ENCODE measurements at places on chromosomes 12 and 14. TPM values are rescaled to one million over a fixed set of nuclear protein-coding genes. Genes with fewer than 3 reads are reported as not detected.

HHIPL1 gene
- 1.0 TPM for total RNA-seq

CPNE8 gene
- 47.3 TPM for total RNA-seq

PROX2 gene
- total RNA-seq: not detected

SDR9C7 gene
- total RNA-seq: not detected

GPR84 gene
- not detected for total RNA-seq
